Tongue (tissue), 3 donors: ENCODE measurements at places on chromosomes 2 and 18.

DNA sequence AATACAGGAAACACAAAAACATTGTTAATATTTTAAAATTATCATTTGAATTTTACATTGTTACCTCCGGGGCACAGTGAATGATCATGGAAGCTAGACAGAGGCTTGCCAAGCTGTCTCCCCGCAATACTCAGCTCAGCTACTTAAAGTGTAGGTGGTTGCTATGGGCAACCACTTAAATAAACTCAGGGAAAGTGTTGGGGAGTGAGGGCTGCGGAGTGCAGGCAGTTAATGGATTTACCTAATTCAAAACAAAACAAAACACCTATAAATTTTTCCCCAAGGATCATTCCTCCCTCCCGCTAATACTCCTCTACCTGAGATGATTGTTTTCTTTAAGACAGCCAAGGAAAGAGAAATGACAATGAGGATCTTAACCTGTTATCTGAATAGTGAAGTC lies 349.5 kb downstream of the TGIF1 start:
- no peak for DNase-seq

DNA sequence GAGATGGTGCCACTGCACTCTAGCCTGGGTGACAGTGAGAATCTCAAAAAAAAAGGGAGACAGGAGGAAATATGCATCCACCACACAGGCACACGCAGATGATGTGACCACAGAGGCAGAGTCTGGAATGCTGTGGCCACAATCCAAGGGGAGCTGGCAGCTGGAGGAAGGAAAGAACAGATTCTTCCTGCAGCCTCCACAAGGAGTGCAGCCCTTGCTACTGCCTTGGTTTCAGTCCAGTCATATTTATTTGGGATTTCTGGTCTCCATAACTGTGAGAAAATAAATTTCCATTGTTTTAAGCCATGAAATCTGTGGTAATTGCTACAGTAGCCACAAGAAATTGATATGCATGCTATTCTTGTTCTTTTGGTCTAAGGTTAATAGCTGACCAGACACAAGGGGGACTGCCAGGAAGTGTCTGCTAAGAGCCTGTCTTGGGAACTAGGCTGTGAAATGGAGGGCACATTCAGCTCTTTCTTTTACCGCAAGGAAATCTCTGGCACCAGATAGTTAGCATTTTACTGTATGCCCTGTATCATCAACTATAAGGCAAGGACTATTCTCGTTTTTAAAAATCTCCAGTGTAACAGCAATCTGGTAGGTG lies 133.1 kb upstream of the SEC11C start:
- no peak for DNase-seq

DNA sequence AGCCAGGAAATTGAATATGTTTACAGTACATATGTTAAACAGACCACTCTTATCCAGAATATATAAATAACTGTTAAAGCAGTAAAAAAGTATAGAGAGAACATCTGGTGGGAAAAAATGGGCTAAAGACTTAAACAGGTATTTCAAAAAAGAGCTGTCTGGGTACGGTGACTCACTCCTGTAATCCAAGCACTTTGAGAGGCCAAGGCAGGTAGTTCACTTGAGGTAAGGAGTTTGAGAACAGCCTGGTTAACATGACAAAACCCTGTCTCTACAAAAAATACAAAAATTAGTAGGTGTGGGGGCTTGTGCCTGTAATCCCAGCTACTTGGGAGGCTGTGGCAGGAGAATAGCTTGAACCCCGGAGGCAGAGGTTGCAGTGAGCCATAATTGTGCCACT lies 171.4 kb upstream of the FSIP2 start:
- no peak for DNase-seq

DNA sequence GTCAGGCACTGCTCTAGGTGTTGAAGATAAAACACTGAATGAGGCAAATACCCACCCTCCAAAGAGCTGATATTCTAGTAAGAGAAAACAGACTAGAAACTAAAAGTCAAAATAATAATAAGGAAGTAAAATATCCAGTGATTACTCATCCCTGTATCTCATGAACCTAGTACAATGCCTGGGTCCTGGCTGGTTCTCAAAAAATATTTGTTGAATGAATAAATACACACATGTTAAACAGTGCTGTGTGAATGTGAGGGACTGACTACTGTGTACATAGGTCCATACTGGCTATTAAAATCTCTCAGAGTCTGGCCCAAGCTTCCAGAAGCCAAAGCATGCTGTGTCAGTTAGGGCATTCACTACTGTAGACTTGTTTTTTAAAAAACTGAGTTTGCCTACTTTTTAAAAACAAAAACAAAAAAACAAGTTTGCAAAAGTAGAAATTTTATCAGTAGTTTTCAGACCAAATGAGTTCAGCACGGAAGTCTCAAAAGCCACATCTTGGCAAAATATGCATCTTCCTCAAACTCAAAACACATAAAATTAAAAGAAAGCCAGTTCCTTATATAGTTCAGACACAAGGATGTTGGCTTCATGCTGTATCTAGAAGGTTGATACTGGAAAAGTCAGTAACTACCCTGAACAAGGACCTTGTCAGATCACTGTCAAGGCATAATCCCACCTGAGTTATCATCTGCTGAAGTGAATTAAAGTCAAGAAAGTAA lies 136.2 kb downstream of the THADA start:
- no peak for DNase-seq

DNA sequence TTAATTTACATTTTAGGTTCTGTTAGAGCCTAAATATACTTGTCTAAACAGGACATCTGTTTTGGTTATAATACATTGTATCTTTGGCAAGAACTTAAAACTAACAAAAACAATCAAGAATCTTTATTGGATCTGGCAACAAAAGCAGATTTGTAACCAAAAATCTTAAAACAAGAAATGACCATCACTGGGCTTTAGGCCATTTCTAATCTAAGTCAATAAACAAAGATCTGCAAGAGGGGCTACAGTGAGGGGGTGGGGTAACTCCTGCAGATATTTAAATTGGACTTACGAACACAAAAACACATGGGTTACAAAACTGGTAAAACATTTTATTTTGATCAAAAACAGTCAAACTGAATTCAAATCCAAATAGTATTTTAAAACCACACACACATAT lies 77.3 kb downstream of the SRBD1 start:
- DNase-seq = peak; percentile 62

- DNase-seq = peak; percentile 24
These were observed 411.1 kb downstream of the FIGN start for GRCh38 chr2:163324677-163325076.

GRCh38 chr2:215409331-215410127 lies 26.3 kb downstream of the FN1 start:
- no peak for DNase-seq

DNA sequence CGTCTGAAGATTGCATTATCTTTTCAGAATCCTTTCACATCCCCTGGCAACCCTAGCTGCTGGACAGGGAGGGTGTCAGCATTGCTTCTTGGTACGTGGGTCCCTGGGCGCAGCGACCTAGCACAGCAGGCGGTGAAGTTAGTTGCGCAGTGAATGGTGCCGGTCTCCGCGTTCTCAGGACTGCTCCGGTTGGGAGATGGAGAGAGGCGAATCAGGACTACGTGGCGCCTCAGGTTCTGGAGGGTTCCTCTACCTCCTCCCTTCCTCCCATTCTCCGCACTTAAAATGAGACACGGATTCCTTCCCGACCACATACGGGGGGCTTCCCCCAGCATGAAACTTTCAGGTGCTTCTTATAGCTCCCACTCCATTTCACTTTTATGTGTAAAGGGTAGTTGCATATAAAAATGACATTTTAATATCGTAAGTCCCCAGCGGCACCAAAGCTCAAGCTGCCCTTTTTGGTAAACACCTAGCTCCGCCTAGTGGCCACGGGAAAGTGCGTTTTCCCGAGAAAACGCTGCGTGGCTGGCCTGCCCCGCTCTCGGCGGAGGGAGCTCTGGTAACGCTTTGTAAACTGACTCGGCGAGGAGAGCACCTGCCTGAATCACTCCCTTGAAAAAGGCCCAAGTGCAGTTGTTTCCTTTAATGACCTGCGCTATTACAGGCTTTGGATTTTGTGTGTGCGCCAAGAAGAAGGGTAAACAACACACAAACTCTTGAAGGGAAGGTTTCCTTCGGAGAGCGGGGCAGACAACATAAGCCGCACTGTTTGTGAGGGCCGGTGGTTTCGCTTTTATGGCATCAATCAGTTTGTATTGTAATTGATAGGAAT lies 32.9 kb upstream of the INHBB start:
- peak; percentile 94 for DNase-seq

GRCh38 chr2:64863097-64863820 lies 125.9 kb upstream of the SLC1A4 start:
- DNase-seq = no peak

DNA sequence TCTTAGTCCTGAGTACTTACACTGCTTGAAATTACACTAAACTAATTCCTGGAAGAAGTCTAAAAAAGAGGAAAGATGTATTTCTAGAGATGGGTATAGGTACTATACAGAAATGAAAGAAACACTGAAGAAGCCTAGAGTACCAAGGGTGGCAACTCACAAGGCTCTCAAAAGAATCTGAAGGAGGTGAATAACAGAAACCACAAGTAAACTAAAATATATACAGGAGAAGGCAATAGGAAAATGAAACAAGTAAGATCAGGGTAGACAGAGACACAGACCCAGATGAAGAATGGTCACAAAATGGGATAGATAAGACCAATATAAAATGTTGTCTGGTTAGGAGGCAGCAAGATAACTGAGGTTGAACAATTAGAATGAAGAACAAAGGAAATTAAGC lies 59.9 kb downstream of the USP37 start:
- no peak for DNase-seq

DNA sequence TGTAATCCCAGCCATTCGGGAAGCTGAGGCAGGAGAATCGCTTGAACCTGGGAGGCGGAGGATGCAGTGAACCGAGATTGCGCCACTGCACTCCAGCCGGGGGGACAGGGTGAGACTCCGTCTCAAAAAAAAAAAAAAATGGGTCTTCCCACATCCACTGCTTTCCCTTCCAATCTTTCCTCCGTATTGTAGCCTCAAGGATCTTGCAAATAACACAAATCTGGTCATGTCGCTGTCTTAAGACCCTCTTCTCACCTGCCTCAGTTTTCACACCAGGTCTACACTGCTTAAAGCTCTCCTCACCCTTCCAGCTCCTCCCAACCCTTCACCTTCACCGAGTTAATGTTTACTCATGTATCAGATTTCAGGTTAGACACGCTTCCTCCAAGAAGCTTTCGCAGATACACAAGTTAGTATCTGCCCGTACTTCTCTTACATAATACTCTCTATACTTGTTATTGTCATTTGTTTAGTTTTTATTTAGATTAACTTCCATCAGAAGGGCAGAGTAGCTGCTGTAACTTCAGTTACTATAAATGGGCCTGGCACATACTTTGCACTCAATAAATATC lies 1.5 kb downstream of the IER3IP1 start:
- peak; percentile 15 for DNase-seq

DNA sequence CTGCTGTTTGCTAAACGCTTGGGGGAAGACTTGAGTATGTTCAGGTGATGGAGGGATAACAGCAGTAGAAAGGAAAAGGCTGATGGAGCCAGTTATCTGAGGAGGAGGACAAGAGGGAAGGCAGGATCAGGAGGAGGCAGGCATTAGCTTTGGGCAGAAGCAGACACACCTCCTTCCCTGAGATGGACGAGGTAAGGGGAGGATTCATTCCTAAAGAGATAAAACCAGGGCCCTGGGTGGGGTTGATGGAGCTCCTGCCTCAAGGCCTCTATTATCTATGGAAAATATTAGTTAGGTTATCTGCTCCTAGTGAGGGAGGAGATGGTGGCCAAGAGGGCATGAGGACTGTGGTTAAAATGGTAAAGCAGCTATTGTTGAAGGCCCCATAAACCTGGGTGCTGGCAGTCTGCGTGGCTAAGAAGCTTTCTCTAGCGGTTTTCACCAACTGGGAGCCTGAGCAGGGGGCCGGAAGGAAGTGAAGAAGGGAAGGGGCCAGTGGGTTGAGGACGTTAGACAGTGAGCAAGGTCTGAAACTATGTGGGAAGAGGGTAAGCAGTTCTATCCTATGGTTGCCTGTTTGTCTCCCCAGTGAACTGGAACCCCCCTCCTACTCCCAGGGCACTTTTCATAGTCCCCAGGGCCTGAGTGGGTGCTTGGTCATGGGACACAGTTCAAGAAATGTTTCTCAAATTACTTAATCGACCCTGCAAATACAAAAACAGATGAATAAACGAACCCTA lies 56.6 kb upstream of the HK2 start:
- no peak for DNase-seq

DNA sequence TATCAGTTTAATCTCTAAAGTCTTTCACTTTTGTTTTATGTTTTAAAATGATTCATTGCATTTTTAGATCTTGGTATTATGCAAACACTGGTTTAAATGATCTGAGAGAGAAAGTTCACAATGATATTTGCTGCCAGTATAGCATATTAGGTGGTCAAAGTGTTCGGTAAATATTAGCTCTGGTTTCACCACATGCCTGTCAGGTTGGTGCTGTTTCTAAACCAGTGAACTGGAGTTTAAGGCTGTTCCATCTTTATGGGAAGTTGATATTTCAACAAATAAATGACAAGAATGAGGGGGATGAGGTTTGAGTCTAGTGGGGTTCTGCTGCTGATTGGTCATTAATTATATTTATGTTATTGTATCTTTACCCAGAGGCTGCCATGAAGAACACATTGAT lies 436.4 kb downstream of the DCDC2C start:
- no peak for DNase-seq

- no peak for DNase-seq
These were observed 329.6 kb upstream of the MAP2 start for GRCh38 chr2:209094221-209094620.
